ENCODE measurements at places on chromosomes 2 and 18. TPM values are rescaled to one million over a fixed set of nuclear protein-coding genes. Genes with fewer than 3 reads are reported as not detected.

POTEJ gene
- total RNA-seq, result not detected

EGR4 gene
- total RNA-seq, result not detected

CDK15 gene
- 0.82 TPM for total RNA-seq

DRC1 gene
- total RNA-seq, result 9.0 TPM

EMX1 gene
- total RNA-seq, result 11.8 TPM

FBXO15 gene
- 4.1 TPM for total RNA-seq

AKAIN1 gene
- total RNA-seq, result 4.5 TPM

STAT1 gene
- 20.8 TPM for total RNA-seq

ANKZF1 gene
- total RNA-seq, result 34.2 TPM

TNFAIP6 gene
- total RNA-seq, result 0.41 TPM

CAPN13 gene
- not detected for total RNA-seq

RNU2-63P gene
- total RNA-seq, result not detected

ZNF638 gene
- total RNA-seq, result 358 TPM

APCDD1 gene
- 10.6 TPM for total RNA-seq

AQP12A gene
- total RNA-seq, result not detected

PRSS56 gene
- total RNA-seq, result under 0.01 TPM

OR6B2 gene
- not detected for total RNA-seq

ADD2 gene
- total RNA-seq, result 291 TPM

ETAA1 gene
- 15.9 TPM for total RNA-seq

VWC2L gene
- total RNA-seq, result 4.1 TPM

MYCN gene
- total RNA-seq, result 70.5 TPM

RIT2 gene
- 29.3 TPM for total RNA-seq
